ENCODE measurements at places on chromosomes 2 and 18.

GRCh38 chr2:173076581-173077345 lies 1.1 kb downstream of the MAP3K20 start:
- DNase-seq: no peak

- DNase-seq: no peak
Observed at GRCh38 chr18:12313530-12314245, 5.6 kb downstream of the TUBB6 start.

DNA sequence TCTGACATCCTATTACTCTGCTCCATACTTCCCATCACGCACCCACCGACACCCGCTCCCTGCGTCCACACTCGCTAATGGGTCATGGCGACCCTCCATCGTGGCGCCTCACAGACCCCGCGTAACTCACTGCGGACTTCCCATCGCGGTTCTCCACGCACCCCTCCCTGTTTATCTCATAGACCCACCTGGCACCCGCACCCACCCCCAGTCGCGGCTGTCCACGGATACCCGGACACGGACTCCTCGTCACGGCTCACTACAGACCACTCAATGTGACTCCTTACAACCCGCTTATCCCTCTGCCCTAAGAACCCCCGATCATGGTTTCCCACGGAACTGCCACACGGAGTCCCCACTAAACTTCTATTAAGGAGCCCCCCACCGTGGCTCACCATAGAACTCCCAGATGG lies 458 bp downstream of the CXXC1 start:
- DNase-seq: no peak

DNA sequence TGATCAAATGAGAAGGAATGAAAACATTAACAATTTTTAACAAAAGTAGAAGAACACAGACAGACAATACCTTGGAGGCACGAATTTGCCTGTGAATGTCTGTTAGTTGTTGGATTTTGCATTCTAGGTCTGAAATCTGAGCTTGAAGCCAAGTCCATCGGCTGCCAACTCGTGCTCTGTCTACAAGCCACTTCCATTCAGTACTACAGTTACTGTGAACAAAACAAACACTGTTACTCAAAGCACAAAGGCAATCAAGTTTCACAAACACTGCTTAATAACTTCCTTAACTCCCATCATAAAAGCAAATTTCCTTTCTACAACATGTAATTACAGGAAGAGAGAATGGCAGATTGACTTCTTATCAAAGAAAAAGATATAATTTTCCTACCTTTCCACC lies 42.2 kb downstream of the KANSL1L start:
- DNase-seq: no peak

GRCh38 chr2:25677877-25678276 lies 4.5 kb upstream of the DTNB start:
- no peak for DNase-seq

- DNase-seq: no peak
Observed at GRCh38 chr2:121006743-121007489, 271.2 kb downstream of the GLI2 start.

DNA sequence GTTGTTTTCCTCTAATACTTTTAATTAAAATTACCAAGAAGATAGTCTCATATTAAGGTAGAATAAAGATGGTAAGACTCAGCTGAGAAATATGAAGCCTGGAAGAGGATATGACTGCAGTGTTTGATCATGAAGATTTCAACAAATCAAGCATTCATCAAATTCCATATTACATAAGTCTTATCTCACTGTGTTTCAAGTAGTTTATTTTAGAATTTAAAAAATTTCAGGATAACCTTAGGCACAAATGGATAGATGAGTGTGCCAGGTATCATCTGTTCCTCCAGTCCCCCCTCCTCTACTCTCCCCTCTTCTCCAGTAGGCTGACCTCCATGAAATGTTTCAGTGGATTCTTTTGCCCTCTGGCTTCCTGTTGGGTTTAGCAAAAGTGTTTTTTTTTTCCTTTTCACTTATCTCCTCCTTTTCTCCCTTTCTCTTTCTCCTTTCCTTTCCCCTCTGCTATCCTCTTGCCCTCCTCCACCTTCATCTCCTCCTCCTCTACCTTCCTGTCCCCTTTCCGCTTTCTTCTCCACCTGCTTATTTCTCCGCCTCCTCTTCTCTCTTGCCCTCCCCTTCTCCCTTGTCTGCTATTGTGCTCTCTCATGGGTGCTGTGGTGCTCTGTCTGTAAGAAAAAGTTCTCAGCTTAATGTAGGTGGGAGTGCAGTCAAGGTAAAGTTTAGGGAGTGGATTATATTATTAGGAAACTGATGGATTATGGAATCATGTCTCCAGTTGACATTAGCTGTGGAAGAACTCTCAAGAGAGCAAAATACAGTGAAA lies 72.8 kb downstream of the ABI2 start:
- DNase-seq: no peak

GRCh38 chr2:162908567-162908966 lies 70.0 kb upstream of the KCNH7 start:
- DNase-seq: no peak

- DNase-seq: no peak
Observed at GRCh38 chr2:96326990-96327820, 2.1 kb downstream of the ITPRIPL1 start.

- DNase-seq: no peak
Observed at GRCh38 chr2:127577503-127577902, 42.0 kb downstream of the MYO7B start.

DNA sequence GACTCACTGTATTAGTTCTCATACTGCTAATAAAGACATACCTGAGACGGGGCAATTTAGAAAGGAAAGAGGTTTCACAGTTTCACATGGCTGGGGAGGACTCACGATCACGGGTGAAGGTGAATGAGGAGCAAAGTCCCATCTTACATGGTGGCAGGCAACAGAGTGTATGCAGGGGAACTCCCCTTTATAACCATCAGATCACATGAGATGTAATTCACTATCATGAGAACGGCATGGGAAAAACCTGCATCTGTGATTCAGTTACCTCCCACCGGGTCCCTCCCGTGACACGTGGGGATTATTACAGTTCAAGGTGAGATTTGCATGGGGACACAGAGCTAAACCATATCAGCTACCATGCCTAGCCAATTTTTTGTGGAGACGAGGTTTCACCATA lies 168.2 kb downstream of the NEDD4L start:
- no peak for DNase-seq

GRCh38 chr18:3207565-3207964 lies 12.2 kb downstream of the MYOM1 start:
- DNase-seq: no peak

DNA sequence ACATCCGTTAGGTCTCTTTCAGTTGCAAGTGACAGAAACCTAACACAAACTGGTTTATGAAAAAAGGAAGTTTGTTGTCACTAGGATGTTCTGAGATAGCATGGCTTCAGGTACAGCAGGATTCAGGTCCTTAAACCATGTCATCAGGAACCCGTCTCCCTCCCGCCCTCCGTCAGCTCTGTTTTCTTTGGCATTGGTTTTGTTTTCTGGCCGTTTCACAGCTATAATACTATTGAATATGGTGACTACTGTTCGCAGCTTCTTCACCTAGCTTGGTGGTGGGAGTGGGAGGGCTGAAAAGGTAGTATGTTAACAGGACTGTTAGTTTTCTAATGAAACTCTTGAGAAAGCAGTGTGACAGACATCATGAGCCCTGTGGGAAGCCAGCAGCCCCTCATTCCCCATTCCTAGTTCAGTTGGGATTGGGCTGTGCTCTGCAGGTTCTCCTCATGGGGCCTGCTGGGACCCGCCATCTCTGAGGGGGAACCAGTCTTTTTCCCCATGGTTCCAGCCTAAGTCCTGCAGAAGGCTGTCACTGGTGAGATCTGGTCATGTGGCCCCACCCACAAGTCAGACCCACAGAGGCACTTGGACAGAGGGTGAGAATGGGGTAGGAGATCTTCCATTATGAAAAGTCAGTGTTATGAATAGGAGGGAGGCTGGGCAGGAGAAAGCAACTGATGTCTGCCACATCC lies 12.1 kb downstream of the PTMA start:
- DNase-seq: no peak

- DNase-seq: no peak
Observed at GRCh38 chr2:84782717-84783442, 98.0 kb downstream of the TRABD2A start.

GRCh38 chr2:33476131-33476792 lies at the start of gene RASGRP3:
TSS of gene RASGRP3 (plus strand) at chr2:33476649. CDS start at chr2:33515137, 38,488 bp downstream.
- no peak for DNase-seq

- no peak for DNase-seq
Observed at GRCh38 chr2:202705446-202706020, 70.8 kb downstream of the FAM117B start.

DNA sequence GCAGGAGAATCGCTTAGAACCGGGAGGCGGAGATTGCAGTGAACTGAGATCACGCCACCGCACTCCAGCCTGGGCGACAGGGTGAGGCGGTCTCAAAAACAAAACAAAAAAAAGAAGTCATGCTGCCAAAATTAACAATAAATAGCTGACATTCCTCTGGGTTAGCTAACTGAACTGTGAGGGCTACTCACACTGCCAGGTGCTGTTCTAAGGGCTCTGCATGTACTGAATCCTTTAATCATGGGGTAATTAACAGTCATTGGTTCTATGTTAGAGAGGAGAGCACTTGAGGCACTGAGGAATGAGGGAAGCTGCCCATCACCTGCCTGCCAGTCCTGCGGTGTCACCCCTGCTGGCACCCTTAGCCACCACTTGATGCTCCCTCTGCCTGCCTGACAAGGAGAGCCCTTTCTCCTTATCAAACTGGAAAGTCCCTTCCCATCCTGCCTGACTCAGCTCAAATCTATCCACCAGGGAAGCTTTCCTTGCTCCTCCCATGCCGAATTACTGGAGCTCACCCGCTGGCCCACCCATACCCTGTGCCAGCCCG lies 73.0 kb upstream of the RIOK3 start:
- no peak for DNase-seq

GRCh38 chr2:163401481-163401880 lies 334.3 kb downstream of the FIGN start:
- no peak for DNase-seq

GRCh38 chr2:41207578-41207977 lies 755.7 kb upstream of the SLC8A1 start:
- DNase-seq: no peak

GRCh38 chr2:17579605-17580318 lies 39.3 kb downstream of the VSNL1 start:
- peak; percentile 42 for DNase-seq

- DNase-seq: peak; percentile 3
Observed at GRCh38 chr18:56702946-56703345, 51.8 kb downstream of the WDR7 start.
